Liver (tissue), 10 donors: ENCODE measurements at places on chromosomes 2 and 18. TPM values are rescaled to one million over a fixed set of nuclear protein-coding genes. Genes with fewer than 3 reads are reported as not detected.

Gene ERCC3
- 38.3 TPM for total RNA-seq

Gene COL6A3
- 28.7 TPM for total RNA-seq

DNA sequence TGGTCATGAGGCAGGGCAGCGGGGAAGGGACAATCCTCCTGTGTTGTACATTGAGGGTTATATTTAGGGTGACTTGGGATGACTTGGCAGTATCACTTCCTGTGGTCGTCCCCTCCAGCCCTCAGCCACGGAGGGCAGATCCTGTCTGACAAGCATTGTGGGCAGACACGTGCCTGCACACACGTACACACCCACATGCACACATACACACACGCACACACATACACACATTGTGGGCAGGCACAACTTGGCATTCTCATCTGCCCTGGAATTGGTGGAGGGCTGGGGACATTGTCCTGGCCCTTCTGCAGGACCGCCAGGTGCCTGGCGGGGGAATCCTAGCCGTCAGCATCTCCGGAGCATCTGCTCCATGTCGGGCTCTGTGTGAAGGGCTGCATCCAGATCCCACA lies 47.6 kb downstream of the ODC1 start:
- peaks cover 52% of the 10 kb centered on the region for H3K4me1 ChIP-seq
- H3K4me3 ChIP-seq, result no peak overlapping the region
- peak overlapping the region; percentile 30 for H3K27ac ChIP-seq
- H3K36me3 ChIP-seq, result no peaks in the 10 kb centered on the region

DNA sequence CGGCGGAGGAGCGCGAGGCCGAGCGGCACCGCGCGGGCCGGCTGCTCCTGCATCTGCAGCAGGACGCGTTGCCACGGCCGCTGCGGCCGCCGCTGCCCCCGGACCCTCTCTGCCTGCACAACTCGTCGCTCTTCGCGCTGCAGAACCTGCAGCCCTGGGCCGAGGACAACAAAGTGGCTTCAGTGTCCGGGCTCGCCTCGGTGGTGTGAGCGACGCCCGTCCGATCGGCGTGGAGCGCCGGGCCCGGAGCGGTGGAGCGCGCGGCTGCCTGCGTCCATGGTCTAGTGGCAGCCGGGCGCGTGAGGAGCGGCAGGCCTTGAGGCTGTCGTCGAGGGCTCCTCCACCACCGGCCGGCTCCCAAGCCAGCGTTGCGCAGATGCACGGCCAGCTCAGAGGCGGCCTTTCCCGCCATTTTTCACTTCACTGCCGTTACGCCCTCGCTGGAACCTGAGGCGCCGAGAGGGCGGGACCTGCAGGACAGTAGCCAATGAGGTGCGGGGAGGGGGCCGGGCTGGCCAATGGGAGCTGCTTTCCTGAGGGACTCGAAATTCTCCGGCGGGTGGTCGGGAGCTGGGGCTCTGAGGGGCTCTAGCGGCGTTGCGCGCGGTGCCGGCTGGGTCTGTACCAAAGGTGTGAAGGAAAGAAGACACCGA lies 1.9 kb downstream of the TLX2 start:
- DNase-seq, result peak; percentile 85
- peaks cover 11% of the 10 kb centered on the region for H3K27me3 ChIP-seq
- H3K36me3 ChIP-seq, result no peaks in the 10 kb centered on the region

- H3K27me3 ChIP-seq, result no peaks in the 10 kb centered on the region
- no peak overlapping the region for H3K27ac ChIP-seq
- DNase-seq, result no peak
- no peaks in the 10 kb centered on the region for H3K4me1 ChIP-seq
Observed at GRCh38 chr2:128903637-128904036, 585.0 kb upstream of the HS6ST1 start.

DNA sequence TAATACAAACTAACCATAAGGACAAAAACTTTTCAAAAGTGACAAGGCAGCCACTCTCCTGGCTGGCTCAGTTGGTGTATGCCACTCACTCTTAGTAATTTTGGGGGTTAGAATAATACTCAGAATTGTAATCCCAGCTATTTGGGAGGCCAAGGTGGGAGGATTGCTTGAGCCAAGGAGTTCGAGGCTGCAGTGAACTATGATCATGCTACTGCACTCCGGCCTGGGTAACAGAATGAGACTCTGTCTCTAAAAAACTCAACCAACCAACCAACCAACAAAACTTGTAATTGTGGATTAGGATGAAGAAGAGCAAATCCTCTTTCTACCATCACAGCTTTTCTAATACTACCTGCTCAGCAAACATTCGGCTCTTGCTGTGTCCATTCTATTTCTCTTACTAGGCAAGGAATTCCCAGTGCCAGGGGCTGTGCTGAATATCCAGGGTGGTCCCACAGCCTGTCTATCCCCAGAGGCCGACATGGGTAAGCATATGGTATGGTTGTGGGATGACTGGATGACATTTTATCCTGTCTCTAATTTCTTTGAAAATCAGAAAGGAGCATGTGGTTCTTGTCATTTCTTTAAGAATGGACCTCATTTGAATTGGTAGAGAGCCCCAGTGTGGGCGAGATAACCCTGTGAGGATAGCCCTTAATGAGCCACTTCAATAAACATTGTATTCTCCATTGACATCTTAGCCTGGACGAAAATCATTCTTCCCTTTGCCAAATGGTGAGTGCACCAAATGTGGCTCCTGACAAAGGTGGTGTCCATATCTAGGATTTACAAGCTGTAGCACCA lies 220.1 kb downstream of the MYCN start:
- H3K27me3 ChIP-seq, result no peaks in the 10 kb centered on the region
- no peak overlapping the region for H3K4me3 ChIP-seq
- no peak overlapping the region for H3K27ac ChIP-seq
- DNase-seq, result no peak

DNA sequence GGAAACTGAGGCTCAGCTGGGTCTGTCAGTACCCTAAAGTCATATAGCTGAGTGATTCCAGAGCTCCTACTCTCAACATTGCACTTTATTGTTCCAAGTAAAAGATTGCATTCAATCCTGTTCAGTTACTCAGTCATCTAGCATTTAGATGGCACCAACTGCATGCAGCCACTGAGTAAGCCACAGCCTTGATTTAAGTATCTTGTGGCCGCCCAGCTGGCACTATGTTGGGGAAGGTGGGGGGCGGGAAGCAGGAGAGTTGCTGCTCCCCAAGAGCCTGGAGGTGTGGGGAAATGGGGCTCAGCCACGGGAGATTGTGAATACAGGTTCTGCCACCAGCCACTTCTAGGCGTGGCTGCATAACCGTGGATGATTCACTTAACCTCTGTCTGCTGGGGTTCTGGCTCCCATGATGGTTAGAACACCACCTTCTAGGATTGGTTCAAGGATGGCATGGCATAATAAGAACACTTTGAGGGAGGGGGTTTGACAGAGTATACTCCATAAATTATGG lies 17.1 kb downstream of the ZFP36L2 start:
- no peaks in the 10 kb centered on the region for H3K36me3 ChIP-seq
- no peaks in the 10 kb centered on the region for H3K27me3 ChIP-seq
- DNase-seq, result no peak
- H3K4me1 ChIP-seq, result no peaks in the 10 kb centered on the region
- H3K4me3 ChIP-seq, result no peak overlapping the region

DNA sequence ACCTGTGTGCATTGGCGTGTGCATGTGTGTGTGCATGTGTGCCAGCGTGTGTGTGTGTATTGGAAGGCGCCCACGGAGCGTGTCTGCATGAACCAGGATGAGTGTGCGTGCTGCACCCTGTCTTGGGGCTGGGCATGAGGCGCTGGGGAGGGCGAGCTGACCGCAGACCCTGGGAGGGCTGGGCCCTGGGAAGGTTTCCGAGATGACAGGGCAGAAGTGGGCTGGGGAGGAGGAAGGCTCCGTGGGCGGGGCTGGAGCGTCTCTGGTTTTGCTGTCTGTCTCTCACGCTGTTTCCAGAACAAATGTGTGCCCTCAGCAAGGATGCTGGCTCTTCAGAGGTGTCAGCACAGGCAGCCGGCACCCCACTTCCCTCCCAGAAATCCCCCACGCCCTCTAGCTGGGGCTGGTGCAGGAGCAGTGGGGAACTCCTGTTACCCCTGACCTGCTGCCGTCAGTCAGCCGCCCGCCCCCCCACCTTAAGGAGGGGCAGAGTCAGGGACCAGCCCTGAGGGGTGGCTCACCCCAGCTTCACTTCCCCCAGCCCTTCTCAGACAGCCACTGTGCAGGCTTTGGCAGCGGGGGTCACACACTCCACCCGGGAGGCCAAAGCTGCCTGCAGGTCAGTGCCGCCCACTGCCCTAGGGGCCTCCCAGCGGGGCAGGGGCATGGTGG lies at the start of gene GPR35:
GPR35 (plus strand) TSS at position 531 of the 672 bp plus-strand sequence. CDS start 4,473 bp downstream, outside the sequence.
- H3K27me3 ChIP-seq, result no peaks in the 10 kb centered on the region
- no peak for DNase-seq
- no peaks in the 10 kb centered on the region for H3K4me1 ChIP-seq
- H3K36me3 ChIP-seq, result no peaks in the 10 kb centered on the region
- no peak within 1 kb of the TSS for H3K4me3 ChIP-seq

DNA sequence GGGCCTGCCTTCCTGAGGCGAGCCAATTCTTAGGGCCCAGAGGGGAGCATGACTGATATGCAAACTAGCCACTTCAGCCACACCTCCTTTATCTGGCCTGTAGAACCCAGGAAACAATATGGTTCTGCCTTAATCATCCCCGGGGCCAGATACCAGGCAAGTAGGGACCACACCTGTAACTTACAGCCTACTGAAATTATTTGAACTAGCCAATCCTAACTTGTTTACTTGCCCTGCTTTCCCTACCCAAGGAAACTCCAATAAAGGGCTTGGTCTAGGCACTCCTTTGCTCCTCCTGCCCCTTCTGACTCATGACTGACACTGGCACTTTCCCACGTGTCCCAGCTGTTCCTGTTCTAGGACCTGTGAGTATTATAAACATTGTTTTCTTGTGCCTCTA lies 57.6 kb downstream of the MYOM1 start:
- no peak for DNase-seq
- no peak overlapping the region for H3K27ac ChIP-seq
- H3K36me3 ChIP-seq, result no peaks in the 10 kb centered on the region
- H3K4me1 ChIP-seq, result peaks cover 9% of the 10 kb centered on the region
- no peak overlapping the region for H3K4me3 ChIP-seq

DNA sequence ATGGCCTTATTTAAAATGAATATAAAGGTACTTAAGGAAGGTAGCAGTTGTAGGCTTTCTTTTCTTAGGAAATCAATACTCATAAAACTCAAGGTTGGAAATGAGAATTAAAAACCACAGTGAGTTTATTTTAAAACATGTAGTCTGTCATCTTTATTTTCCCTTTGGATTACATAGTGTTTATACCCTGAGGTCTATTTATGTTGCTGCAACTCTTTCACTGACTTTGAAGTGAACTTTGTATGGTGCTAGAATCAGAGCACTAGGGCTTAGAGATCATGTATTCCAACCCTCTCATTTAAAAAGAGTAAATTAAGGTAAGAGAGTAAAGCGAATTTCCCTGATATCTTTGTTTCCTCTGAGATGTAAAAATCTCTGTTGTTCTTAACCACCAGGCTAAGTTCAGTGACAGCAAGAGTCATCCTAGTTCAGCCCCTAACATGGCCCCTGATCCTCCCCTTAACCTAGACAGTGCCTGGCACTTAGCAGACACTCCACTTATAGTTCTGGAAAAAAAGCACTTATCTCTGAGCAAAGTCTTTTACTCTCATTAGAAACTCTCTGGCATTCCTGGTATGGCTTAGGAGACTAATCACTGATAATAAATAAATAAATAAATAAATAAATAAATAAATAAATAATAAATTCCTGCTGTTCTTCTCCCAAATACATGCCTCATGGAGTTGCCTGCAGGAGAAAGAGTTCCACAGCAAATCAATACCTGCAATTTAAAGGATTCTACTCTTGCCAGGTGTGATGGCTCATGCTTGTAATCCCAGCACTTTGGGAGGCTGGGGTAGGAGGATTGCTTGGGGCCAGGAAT lies 33.0 kb upstream of the PPP1R1C start:
- no peaks in the 10 kb centered on the region for H3K27me3 ChIP-seq
- H3K27ac ChIP-seq, result no peak overlapping the region
- DNase-seq, result no peak
- H3K4me1 ChIP-seq, result peaks cover 5% of the 10 kb centered on the region
- H3K36me3 ChIP-seq, result no peaks in the 10 kb centered on the region

DNA sequence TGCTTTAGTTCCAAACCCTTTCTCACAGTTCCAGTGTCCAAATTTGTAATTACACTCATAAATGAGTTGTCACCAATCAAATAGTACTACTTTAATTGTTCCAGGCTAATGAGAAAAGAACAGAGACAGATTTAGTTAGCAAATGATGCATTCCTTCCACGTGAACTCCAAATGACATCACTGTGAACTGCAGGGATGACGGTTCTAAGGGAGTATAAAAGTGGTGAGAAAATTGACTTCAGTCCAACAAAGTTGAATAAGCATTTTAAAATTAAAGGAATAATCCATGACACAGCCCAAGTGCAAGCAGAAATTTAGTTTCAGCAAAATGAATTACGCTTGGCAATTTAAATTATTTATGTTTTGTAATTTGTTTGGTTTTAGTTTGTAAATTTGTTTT lies 102.0 kb upstream of the LRATD1 start:
- no peak overlapping the region for H3K4me3 ChIP-seq
- no peak for DNase-seq
- no peaks in the 10 kb centered on the region for H3K4me1 ChIP-seq
- H3K27me3 ChIP-seq, result no peaks in the 10 kb centered on the region
